ENCODE measurements at places on chromosomes 4 and X.

- DNase-seq: no peak
Measured at GRCh38 chr4:288891-289290, 16.4 kb downstream of the ZNF732 start.

DNA sequence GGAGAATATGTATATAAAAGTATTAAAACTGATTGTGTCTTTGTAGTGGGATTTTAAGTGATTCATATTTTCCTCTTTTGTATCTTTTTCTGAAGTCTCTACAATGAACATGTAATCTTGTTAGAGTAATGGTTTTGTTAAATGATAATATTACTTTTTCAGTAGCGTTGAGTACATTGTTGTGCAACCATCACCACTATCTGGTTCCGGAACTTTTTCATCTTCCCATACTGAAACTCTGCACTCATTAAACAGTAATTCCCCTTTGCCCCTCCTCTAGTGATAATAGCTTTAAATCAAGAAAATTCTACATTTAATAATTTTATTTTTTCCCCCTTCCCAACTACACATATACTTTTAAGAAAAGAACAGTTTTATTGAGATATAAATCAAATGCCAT, 23.3 kb downstream of the SHROOM3 start:
- DNase-seq: no peak

GRCh38 chrX:97446298-97446882, 562.7 kb downstream of the RPA4 start:
- no peak for DNase-seq

DNA sequence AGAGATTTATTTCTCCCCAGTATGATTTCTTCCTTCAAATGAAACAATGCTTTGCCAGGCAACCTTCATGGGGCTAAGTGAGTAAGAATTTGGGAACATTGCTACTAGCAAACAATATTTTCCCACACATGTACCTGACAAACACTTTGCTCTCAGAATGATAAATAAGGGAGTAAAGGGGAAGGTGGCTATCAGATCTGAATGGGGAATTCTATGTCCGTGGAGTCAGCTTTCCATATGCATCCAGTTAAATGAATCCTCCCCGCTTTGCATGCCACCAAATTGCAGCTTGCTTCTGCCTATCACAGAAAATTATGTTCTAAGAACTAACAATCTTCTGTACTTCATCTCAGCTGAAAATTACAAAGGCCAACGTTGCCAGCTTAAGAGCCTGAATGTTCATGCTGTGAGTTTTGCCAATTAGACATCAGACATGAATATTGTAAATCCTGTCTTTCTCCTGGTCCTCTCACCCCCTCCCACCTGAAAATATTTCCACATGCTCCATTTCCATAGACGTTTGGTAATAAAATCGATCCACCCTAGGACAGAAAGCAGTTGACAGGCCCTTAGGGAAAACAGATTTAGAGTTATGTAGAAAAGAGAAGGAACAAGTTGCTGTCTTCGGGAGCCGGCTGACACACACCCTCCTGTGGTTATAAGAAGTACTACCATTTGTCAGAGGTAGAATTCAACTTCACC, 6.3 kb downstream of the MEPE start:
- DNase-seq: no peak

DNA sequence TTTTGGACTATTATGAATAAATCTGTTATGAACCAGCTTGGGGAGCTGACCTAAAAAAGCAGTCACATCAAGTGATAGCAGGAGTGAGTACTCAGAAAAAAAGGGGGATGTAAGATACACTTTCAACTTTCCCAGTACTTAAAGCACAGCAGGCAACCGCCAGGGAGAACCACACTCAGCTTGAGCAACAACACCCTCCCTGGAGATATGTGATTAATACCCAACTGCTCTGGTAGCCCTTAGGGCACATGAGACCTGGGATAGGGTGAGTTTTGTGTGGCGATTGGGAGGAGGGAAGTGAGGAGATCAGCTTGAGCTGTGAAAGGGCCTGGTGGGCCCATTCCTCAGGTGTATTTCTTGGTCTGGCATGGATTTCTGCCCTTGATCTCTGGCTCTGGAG, 220.3 kb upstream of the SFRP2 start:
- DNase-seq: no peak

- peak; percentile 33 for DNase-seq
Measured at GRCh38 chrX:135974279-135974856, 580 bp upstream of the MMGT1 start.

GRCh38 chr4:3407930-3408792, 33.6 kb upstream of the HGFAC start:
- DNase-seq: no peak

- DNase-seq: no peak
Measured at GRCh38 chr4:3335385-3335784, 42.6 kb downstream of the RGS12 start.

- no peak for DNase-seq
Measured at GRCh38 chrX:125219852-125220251, 99.8 kb upstream of the TEX13C start.

DNA sequence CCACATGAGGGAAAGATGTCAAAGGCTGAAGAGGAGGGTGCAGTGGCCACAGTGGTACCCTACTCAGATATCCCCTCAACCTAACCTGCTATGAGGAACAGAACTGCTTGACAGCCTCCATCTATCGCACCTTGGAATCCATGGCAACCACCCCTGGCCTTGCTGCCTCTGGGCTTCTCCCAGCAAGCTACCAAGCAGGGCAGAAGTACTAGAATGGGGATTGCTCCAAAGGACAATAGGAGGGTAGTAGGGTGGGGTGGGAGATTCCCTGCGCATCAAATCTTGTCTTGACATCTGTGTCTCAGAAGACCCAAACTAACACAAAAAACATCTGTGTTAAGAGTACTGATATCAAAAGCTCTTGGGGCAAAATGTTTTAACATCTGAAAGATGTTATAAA, 118.2 kb downstream of the FBXW7 start:
- no peak for DNase-seq

DNA sequence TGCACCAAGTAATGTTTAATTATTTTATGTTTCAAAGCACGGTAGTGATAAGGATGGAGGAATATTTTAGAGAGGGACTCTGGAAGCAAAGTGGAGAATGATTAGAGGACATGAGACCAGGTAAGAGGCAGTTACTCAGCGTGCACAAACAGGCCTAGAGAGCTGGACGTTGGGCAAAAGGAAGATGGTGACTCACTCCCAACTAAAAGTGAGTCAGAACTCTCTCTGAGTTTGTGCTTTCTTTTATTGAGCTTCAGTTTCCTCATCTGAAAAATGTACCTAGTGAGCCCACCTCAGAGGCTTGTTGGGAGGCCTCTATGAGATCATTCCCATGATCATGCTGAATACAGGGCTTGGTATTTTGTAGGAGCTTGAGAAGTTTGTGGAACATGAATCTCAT, 1.6 kb upstream of the ZC4H2 start:
- DNase-seq: no peak

GRCh38 chr4:75678965-75679364, 5.8 kb upstream of the G3BP2 start:
- no peak for DNase-seq

DNA sequence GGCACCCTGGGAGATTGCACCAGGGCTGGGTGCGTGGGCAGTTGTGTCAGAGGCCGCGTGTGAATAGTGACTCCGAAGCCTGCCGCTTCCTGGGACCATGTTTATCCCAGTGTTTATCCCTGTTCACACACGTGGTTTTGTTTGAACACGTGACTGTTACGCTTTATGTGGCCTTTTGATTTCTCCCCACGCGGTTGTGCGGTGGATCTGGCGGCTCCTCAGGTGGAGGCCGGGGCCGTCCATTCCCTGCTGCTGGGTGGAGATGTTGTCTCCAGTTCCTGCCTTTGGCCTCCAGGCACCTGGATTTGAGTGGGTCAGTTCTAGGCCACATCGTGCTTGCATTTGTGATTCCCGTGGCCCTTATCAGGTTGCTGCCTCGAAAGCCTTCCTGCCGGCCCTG, 35.1 kb downstream of the NELFA start:
- no peak for DNase-seq

- DNase-seq: no peak
Measured at GRCh38 chr4:15340902-15341732, 86.7 kb upstream of the C1QTNF7 start.

- DNase-seq: no peak
Measured at GRCh38 chr4:158861281-158861680, 92.5 kb downstream of the FNIP2 start.
